Aorta (tissue), 5 donors: ENCODE measurements at places on chromosomes 6 and 20. TPM values are rescaled to one million over a fixed set of nuclear protein-coding genes. Genes with fewer than 3 reads are reported as not detected.

Gene NNAT
- not detected for total RNA-seq

DNA sequence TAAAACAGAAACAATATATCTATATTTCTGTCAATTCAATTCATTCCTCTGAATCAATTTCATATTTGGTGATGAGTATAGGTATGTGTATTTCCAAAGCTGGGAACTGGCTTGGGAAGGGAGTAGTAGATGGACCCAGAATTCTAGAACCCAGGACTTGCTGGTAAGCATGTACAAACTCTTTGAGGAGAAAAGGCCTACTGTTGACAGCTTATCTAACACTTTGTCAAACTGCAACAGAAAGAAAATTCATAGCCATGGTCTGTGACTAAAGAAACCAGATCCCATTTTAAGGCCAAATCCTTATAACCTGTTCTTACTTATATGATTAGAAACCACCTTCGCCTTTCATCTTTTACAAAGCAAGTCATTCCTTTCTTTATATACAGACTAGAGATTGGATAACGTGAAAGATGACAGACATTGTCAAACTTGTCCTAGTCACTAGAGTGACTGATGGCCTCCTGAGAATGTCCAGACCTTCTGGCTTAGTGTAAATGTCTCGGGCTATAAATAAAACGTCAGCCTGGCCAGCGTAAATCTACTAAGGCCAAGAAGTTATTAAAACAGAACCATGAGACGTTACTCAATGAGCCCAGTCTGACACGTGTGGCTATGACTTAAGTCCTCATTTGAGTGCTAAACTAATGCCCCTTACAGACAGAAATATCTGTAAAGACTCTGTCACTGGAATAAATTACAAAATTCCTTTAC, 152.3 kb downstream of the ALDH8A1 start:
- DNase-seq: no peak

- DNase-seq: no peak
Measured at GRCh38 chr6:112008482-112008881, 45.4 kb upstream of the CCN6 start.

Gene HCRTR2
- total RNA-seq: not detected

Gene HCK
- 19.9 TPM for total RNA-seq

Gene CDH26
- 4.5 TPM for total RNA-seq

DNA sequence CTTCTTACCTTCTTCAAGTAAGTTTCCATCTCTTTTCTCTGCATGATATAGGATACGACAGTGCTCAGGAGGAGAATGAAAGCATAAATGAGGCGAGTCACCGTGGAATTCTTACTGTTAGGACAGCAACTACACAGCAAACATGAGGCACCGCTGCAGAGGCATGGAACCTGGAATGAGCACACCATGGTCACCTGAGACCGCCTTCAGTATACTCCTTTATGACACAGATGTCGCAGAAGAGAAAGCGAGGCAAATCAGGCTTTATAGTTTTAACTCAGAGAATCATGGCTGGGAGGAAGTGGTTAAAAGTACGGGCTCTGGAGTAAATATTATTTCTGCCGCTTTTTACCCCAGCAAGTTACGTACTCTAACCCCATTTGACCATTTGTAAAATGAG, 8.0 kb downstream of the SERINC3 start:
- DNase-seq: no peak
